ENCODE measurements at places on chromosomes 3 and 15.

GRCh38 chr3:17979252-17979651 is 236.8 kb upstream of the TBC1D5 start:
- no peak for DNase-seq

GRCh38 chr3:143581972-143582722 is 266.1 kb downstream of the SLC9A9 start:
- no peak for DNase-seq

DNA sequence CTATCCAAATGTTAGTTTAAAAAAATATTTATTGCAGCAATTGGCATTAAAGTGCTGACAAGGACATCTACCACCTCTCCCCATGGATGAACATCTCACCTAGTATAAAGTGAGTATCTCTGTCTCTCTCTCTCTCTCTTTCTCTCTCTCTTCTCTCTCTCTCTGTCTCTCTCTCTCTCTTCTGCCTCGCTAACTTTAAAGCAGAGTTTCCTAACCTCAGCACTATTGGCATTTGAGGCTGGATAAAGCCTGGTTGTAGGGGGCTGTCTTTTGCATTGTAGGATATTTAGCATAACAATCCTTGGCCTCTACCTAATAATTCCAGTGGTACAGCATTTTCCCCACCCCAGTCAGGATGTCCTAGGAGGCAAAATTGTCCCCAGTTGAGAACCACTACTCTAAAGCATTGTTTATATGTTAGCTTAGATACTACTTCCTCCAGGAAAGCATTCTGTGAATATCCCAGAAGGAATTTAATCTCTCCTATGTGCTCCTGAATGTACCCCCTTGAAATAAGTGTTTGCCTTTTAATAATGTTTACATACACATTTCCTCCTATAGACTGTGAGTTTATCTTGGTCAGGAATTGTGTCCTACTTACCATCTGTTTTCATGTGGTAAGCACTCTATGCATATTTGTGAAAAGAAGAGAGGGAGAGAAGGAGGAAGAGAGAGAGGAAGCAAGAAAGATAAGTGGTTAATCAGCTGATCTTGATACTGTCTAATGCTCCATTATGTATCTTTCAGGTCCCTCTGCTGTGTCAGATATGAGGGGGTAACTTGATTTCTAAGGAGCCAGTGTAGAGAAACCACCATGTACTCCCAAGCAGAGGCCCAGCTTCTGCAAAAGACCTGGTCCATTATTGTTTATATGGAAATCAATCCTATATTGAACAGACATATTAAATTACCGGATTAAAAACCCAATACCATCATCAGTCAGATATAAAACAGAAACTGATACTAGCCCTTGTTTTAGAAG is 346.6 kb downstream of the RBMS3 start:
- DNase-seq = no peak

DNA sequence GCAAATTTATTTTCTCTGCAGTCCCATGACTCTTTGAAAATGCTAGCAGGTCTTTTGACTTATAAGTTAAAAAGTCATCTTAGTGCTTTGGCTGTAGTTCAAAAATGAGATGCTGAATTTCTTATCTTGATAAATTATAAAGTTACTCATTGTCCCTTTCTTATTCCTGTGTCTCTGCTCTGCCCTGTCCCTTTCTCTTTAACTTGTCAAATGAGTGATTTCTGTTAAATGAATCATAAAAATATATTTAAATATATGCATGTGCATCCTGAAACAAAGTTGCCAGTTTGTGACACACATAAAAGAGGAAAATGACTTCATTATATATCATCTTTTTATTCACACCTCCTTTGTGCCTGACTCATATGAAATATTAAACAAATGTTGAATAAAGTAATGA is 1097.3 kb upstream of the EPHA6 start:
- DNase-seq = no peak

DNA sequence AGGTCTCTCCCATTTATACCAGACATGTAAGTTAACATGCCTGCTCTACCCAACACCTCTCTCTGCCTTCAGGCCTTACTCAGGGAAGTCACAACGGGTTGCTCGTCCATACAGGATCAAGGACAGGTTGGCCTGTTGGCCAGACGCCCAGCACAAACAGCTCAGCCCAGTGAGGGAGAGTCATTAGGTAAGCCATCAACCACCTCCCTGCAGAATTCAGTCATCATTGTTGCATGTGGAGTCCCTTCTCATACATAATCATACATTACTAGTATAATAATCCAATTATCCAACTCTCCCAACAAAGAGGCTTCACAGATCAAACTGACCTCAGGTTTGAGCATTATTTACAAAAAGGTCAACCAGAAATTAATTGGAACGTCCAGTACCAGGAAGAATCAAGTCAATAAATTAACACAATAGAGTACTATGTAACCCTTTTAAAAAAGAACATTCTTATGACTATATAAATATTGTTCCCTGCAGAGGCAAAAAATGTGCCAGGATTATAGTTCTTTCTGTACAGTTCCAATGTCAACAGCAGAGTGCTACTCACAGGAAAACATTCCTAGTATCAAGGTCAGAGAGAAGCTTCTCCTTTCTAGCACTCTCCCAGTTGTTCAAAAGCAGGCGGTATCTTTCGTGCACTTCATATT is 33.2 kb downstream of the HOMER2 start:
- DNase-seq = no peak

GRCh38 chr3:33482111-33482521 is 41.9 kb upstream of the UBP1 start:
- DNase-seq = no peak

DNA sequence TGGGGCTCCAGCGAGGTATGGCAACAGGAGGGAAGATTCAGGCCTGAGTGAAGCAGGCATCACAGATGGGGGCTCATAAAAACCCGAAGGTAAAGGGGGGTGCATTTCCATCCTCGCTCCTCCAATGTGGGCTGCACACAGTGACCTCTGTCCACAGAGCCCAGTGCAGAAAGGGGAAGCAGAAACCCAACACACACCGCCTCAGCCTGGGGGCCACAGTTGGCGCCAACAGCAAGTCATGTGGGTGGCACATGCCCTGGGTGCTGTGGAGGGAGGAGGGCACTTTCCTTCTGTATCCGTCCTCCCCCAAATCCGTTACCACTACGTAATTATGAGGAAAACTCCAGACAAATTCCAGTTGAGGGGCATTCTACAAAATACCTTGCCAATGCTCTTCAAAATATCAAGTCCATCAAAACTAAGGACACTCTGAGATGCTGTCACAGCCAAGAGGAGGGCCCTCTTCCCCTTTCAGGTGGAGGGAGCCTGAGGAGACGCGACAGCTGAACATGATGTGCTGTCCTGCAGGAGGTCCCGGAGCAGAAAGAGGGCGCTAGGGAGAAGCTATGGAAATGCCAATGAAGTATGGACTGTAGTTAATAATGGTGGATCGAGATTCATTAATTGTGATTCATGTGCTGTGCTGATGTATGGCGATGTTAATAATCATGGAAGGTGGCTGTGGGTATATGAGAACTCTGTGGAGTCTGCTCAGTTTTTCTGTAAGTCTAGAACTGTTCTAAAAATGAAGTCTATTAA is 16.4 kb downstream of the APBA2 start:
- no peak for DNase-seq

DNA sequence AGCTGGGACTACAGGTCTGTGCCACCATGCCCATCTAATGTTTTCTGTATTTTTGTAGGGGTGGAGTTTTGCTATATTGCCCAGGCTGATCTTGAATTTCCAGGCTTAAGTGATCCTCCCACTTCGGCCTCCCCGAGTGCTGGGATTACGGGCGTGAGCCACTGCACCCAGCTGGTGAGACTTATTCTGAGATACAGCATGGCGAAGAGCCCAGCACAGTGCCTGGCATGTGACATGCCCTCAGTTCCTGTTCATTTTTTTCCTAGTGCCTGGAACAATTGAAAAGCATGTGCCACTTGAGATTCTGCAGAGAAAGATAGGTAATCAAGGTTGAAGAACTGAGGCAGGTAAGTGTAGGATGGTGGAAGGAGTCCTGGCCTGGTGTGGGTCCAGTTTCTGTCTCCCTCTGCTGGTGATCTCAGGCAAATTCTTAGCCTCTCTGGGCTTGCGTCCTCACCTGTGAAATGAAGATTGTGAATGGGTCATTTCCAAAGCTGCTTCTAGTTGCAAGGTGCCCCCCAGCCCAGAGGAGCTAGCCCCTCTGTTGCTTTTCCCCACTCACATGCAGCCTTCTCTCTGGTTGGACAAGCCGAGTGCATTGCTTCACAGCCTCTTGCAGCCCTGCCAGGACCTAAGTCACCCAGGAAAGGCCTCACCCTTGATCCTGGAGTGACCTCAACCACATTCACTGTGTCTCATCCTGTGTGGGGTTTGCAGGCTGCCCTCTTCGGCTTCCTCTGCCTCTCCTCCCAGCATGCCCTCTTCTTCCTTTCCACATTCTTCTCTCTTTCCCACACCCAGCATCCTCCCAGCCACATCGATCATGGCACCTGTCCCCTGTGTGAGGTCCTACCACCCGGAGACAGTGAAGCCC is 4.3 kb upstream of the RHCG start:
- no peak for DNase-seq

DNA sequence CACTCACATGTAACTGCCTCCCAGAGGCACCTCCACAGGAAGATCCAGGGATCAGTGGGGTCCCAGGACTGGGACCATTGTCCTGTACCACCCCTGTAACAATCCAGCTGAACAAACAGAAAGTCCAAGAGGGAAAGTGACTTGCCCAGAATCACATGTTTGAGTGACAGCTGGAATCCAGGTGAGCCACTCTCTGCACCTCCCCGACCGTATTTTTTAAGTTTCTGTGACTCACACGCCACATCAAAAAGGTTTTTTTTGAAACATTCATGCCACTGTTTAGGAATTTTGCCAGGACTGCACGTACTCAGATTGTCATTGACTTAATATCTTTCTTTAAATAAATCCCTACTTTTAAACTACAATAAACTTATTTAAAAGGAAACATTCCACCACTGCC is 9.8 kb upstream of the SLC6A1 start:
- no peak for DNase-seq

GRCh38 chr15:38941399-38941953 is 376.9 kb upstream of the RASGRP1 start:
- DNase-seq = no peak

DNA sequence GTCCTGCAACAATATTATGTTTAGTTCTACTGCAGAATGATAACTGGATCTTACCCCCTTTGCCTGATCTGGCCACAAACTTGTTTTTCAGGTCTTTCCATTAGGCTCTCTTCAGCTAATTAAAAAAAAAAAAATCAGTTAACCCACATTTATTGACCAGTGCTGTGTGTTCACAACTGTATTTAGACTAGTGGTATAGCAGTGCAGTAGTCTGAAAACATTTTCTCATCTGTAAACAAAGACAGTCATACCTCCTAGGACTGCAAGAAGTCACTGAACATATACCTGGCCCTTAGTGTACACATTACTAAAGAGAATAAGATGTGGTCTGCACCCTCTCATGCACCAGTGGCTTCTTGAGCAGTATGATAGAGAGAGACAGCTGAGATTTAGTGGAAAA is 22.5 kb downstream of the LPP start:
- DNase-seq = no peak

GRCh38 chr3:123412811-123413604 is 35.9 kb downstream of the ADCY5 start:
- no peak for DNase-seq

- no peak for DNase-seq
Measured at GRCh38 chr3:50078091-50078490, 10.6 kb upstream of the RBM5 start.

Measured in stimulated activated naive B cell treated with anti-CD40 and anti-IgM and Interleukin-4, amounts not matched to agents 10 μg/mL and 1 μg/mL and 100 μg/mL, for 72 hours (primary cell).